ENCODE measurements at places on chromosomes 1 and 21.

DNA sequence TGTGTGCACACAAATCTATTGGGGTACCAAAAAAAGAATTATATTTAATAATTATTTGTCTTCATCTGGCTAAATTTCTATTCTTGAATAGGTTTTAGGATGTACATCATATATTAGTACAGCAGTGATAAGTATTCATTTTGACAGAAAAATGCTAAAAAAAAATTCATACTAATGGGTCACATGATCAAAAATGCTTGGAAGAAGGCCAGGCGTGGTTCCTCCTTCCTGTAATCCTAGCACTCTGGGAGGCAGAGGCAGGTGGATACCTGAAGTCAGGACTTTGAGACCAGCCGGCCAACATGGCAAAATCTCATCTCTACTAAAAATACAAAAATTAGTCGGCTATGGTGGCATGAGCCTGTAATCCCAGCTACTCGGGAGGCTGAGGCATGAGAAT, 26.9 kb upstream of the PTGFRN start:
- DNase-seq: no peak

DNA sequence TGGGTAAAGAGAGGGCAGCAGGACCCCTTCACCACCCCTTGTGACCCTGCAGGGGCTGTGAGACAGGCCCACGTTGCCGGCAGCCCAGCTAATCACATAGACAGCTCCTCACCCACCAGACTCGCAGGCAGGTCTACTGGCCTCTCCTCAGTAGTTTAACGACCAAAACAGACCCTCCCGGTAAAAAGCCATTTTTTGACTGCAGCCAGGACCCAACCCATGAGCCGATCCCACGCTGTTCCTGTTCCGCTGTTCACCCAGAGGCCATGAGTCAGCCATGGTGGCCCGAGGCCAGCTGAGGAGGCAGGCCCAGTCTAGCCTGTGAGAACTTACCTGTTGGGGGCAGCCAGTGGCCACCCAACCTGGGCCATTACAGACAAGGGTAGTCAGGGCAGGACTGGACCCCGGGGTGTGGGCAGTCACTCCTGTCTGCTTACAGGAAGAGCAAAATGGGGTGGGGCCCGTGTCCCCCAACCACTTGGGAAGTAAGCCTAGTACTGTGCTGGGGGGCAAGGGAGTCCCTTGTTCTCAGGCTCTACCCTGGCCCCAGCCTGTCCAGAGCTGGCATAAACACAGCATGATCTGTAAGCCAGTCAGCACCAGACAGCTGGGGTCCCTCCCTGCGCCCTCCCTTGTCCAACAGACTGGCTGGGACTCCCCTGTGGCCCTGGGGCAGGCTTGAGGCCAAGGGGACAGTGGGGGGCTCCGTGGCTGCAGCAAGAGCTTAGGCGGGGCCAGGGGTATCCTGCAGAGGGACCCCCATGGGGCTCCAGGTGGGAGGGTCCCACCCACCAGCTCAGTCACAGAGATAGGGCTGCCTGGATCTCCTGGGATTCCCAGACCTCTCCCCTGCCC, 61.9 kb downstream of the WNT9A start:
- no peak for DNase-seq

DNA sequence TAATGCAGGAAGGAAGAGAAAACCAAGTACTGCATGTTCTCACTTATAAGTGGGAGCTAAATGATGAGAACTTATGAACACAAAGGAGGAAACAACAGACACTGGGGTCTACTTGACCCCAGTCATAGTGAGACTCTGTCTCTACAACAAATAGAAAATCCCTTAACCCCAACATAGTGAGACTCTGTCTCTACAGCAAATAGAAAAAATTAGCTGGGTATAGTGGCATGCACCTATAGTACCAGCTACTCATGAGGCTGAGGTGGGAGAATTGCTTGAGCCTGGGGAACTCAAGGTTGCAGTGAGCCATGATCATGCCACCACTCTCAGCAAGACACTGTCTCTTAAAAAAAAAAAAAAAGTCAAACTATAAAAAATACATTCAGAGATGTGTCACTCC, 42.7 kb downstream of the GIPC2 start:
- DNase-seq: no peak

- no peak for DNase-seq
Observed at GRCh38 chr21:45200581-45201296, 87.0 kb downstream of the POFUT2 start.

DNA sequence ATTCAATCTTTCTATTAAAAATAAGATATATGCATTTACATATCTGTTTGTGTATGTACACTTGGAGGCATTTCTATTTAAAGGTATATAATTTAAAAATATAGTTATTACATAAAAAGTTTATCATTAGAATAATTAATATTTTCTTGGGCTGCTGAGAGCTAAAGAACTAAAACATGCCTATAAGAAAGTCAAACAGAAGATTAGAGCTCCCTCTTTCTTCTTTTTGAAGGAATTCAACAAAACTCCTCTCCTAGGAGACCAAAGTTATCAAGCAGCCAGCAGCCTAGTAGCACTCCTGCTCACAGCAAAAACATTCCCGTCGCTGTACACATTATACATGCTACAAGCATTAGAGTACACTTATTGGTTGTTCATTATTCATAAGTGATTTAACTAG, 216.4 kb downstream of the VAV3 start:
- DNase-seq: no peak

- no peak for DNase-seq
Observed at GRCh38 chr1:6834366-6834765, 49.1 kb downstream of the CAMTA1 start.

- no peak for DNase-seq
Observed at GRCh38 chr1:206742719-206743383, 27.7 kb upstream of the IL19 start.

DNA sequence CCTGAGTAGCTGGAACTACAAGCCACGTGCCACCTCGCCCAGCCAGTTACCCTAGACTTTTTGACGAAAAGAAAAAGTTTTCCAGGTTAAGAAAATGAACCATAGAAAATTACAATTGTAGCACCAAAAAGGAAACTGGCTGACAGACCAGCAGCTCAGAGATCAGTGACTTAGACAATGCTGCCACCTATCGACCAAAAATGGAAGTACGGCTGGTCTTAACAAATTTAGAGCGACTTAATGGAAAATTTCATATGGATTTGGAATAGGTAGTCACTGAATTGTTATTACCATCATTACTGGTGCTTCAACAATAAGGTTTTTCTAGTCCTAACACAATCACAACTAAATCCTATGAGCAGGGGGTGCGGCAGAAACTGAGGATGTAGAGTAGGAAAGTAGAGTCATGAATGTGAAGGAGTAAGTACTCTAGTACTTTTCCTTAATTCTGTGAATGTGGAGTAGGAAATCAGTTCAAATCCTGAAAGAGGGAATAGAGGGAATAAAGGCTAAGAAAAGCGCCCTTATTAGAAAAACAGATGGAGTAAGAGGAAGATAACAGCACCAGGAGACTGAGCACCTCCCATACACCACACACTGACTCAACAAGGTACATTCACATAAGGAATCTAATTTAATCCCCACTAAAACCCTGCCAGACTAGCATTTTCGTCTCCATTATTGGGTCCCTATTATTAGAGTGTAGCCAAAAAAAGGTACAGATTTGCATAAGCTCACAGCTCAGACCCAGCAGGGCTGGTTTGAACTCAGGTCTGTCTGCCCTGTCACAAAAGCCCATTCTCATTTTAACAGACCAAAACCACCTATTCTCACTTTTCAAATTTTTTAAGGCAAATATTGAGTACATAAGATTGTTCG, 37.9 kb upstream of the MGST3 start:
- no peak for DNase-seq

GRCh38 chr1:181128592-181129497, 40.3 kb downstream of the IER5 start:
- no peak for DNase-seq

- no peak for DNase-seq
Observed at GRCh38 chr1:26468911-26469310, 3.3 kb upstream of the HMGN2 start.

- no peak for DNase-seq
Observed at GRCh38 chr1:203038217-203038741, 12.0 kb downstream of the PPFIA4 start.

DNA sequence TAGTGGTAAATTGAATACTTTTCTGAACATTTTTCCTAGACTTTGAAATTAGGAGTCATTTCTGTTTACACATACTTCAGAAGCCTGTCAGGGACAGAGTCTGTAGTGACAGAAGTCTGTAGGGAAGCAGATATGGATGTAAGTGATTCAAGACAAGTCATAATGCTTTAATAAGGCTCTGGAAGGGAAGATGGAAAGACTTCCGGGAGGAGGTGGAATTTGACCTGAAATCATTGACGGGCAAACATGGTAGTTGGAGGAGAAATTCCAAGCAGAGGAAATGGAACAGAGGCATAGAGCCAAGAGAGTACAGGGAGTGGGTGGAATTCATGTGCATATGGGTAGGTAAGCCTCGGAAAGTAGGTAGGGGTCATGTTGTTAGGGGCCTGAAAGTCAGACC, 22.5 kb downstream of the CAMTA1 start:
- DNase-seq: no peak

- no peak for DNase-seq
Observed at GRCh38 chr1:24830680-24831272, 85.5 kb downstream of the CLIC4 start.

DNA sequence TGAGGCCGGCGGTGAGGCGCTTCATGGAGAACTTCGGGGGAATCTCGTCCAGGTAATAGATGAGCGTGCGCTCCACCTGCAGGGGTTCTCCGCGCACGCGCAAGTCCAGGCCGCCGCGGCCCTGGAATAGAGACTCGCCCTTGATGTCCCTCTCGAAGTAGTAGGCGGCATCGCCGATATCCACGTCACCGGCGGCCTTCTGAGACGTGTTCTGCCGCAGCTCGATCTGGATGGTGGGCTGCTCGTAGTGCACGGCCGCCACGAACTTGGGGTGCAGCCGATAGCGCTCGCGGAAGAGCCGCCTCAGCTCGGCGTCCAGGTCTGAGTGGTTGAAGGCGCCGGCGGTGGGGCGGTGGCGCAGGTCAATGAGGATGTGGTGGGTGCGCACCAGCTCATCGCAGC, 726 bp downstream of the TACSTD2 start:
- no peak for DNase-seq

- DNase-seq: no peak
Observed at GRCh38 chr1:85862456-85862855, 154.2 kb upstream of the ZNHIT6 start.

- DNase-seq: no peak
Observed at GRCh38 chr1:145846201-145846612, 777 bp downstream of the NUDT17 start.

GRCh38 chr21:34911360-34911759, 137.7 kb downstream of the RUNX1 start:
- DNase-seq: no peak

GRCh38 chr1:201614262-201615015, 75.5 kb downstream of the NAV1 start:
- DNase-seq: no peak

DNA sequence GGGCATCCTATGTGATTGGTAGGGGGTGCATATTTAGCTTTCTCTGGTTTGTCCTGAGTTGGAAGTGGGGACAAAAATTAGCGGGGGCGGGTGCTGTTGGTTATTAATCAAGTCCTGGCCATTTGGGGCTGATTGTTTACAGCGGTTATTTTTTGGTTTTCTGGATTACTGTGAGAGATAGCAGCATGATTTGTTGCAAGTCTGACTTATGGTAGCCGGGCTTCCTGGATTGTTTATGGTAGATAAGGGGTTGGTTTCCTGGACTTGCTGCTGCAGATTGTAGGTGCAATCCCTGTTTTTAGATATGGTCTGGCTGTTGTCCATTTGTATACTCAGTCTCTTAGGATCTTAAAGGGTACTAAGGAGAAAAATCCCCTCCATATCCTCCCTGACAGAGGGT, 12.1 kb upstream of the PROK1 start:
- DNase-seq: no peak

GRCh38 chr21:18245464-18245967, 883 bp downstream of the CHODL start:
- no peak for DNase-seq

DNA sequence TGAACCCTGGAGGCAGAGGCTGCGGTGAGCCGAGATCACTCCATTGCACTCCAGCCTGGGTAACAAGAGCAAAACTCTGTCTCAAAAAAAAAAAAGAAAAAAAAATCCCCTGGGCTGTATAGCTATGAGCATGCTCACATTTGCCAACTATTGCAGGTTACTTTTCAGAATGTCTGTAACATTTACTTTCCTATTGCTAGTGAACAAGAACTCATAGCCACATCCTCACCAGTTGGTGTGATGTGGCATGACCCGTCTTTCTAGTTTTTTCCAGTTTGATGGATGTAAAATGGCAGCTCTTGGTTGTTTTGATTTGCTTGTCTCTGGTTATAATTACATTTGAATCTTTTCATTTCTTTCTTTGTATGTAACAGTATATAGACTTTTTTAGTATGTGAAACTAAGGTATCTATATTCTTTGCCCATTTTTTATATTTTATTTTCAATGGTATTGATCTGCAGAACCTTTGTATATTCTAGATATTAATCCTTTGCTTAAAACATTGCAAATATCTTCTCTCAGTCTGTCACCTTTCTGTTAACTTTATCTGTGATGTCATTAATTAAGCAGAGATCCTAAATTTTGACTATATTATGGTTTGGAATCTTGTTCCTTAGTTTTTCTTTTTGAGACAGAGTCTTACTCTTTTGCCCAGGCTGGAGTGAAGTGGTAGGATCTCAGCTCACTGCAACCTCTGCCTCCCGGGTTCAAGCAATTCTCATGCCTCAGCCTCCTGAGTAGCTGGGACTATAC, 11.6 kb downstream of the MED18 start:
- no peak for DNase-seq

DNA sequence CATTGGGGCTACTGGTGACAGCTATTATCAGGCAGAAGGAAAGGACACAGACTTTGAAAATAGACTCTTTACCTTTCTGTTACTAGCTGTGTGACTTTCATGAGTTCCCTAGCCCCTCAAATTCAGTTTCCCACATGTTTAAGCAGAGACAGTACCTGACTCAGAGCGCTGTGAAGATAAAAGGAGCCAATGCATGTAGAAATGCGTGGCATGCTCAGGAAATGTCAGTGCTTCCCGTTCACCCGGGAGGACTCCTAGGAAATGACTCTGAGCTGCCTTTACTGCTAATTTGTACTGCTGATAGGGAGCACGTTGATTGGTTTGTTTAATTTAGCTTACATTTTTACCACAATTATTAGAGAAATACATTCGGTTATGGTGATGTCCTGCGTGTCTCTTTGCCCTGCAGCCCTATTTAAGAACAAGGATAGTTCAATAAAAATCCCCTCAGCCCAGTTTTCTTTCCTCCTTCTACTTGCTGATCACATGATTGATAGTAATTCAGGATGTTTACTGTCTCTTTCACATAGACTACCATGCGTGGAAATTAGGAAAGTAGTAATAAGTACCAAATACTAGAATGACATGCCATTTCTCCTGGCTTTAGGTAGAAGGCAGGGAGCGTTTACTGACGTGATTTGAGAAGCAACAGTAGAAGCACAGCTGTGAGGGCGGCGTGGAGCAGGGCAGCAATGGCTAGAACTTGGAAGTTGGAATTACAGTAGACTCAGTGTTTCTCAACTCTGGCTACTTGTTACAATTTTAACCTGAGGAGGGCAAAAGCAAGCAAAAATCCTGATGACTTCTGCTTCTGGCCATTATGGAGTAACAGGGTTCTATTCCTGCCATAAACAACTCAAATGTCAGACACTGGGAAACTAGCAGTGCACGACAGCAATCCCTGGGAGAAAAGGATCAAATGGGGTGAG, 15.9 kb downstream of the PDIK1L start:
- DNase-seq: no peak

GRCh38 chr1:223700942-223701637, 11.2 kb upstream of the CAPN2 start:
- no peak for DNase-seq

GRCh38 chr21:32448803-32449594, 36.5 kb downstream of the EVA1C start:
- no peak for DNase-seq

All from esophagus squamous epithelium (tissue), 5 donors.